Suppressor macrophage treated with lipopolysaccharide for 1 hour (primary cell): ENCODE measurements at places on chromosomes 16 and 17.

- no peak for DNase-seq
Observed at GRCh38 chr17:51251010-51251409, 8.8 kb downstream of the MBTD1 start.

DNA sequence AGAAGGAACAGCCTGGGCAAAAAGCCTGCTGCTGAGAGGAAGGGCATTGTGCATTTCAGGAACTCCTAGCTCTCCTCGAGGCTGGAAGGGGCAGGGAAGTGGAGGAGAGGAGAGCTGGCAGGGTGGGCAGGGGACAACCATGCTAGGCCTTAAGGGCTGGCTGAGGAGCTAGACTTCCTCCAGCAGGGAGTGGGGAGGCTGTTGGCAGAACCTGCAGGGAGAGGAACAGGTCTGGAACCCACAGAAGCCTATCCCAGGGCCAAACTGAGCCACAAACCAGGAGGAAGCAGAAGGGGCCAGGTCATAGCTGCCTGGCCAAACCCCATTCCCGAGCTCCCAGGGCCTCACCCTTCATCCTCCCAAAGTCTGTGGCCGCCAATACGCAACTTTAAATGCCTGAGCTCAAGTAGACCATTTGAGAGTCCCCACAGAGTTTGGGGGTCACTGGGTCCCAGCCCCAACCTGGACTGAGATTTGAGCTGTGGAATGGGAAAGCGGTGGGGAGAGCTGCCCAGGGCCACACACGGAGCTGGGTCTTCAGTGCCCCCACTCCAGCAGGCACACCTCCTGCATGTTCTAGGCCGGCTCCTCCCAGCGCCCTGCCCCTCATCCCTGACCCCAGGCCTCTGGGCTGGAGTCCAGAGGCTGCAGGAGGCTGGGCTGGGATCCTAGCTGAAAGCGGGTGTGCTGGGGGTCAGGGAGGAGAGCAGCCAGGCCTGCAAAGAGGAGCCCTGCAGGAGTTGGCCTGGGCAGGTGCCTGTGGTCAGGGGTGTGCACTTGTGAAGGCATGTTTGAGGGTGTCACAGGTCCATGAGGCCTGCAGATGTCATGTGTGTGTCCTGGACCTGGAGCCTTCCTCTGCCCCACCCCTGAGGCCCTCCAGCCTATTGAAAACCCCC is 4.5 kb downstream of the CDH5 start:
- DNase-seq: no peak

DNA sequence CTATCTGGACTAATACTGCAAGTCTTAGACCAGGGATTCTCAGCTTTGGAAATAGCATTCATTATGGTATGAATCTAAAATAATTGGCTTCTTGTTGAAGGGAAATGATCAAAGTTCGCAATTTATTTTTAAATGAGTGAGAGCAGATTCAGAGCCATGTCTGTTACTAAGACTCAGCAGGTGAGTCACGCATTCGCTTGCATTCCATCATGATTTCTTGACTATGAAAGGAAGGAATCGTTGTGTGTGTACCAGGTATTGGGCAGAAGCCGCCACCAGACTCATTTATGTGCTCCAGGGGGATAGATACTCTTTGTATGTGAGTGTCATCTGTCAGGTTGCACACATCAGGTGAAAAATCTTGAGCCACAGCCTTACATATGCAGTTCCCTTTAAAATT is 10.8 kb downstream of the GSG1L2 start:
- DNase-seq: no peak

GRCh38 chr16:1309888-1310831 is 724 bp downstream of the UBE2I start:
- peak; percentile 68 for DNase-seq

GRCh38 chr17:80367503-80367902 is 47.5 kb upstream of the ENDOV start:
- DNase-seq: no peak

GRCh38 chr16:15911198-15911597 is 22.8 kb upstream of the CEP20 start:
- no peak for DNase-seq

- DNase-seq: no peak
Observed at GRCh38 chr17:17106756-17107155, 64.5 kb downstream of the MPRIP start.

GRCh38 chr17:63716426-63716825 is 16.5 kb upstream of the LIMD2 start:
- DNase-seq: no peak

DNA sequence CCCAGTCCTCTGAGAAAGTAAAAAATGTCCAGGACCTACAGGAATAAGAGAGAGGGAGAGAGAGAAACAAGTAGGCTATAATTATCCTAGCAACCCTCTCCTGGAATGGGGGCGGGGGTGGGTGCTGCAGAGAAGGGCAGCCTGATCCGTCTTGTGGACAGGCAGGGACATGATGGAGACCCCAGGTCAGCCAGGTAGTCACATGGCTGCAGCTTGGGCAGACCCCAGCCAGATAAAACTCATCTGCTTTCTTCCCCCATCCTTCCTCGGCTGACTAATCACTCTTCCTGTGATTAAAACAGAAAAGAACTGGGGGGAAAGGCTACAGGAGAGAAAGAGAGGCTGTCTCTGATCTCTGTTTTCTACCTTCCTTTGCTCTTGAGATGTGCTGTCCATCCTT is 32.6 kb downstream of the COPZ2 start:
- DNase-seq: no peak

DNA sequence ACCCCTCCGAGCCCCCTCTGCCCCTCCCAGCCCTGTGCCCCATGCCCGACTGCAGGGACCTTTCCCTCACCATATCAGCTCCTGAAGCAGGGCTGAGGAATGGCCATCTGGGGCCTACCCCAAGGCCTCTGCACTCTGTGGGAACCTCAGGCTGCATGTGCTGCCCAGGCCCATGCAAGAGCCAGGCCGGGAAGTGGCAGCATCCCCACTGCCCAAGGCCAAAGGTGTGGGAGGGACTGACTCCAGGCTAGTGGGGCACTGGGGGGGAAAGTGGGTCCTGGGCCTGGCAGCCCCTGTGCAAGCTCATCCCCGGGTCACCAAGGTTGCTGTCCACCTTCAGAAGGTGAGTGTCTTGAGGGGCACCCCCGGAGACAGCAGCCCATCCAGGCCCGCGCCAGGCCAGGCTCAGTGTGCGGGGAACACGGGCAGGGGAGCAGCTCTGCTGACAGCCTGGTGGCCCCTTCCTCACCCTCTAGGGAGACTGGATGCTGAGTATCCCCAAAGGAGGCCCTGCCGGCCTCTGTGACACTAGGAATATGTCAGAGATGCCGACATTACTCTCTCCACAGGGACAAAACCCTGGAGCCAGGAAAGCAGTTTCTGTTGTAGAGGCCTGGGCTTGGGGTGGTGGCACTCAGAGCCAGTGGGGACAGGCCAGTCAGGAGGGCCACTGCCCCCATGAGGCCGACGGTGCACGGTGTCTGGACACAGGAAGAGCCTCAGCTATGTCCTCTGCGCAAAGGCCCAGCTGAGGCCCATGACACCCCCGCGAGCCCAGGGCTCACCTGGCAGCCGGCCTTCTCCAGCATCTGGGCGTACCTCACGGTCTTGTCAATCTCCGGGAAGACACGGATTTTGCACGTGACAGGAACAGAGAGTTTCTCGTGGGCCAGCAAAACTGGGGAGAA is 3.3 kb downstream of the DUS1L start:
- peak; percentile 25 for DNase-seq

DNA sequence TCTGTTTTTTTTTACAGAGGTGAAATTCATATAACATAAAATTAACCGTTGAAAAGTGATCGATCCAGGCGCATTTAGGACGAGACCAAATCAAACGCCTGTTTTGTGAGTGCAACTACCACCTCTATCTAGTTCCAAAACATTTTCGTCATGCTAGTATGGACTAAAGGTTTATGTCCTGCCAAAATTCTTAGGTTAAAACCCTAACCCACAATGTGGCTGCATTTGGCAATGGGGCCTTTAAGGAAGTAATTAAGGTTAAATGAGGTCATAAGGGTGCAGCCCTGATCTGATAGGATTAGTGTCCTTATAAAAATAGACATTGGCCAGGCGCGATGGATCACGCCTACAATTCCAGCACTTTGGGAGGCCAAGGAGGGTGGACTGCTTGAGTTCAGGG is 32.8 kb upstream of the RCVRN start:
- DNase-seq: no peak

- DNase-seq: no peak
Observed at GRCh38 chr17:77205396-77206125, 64.8 kb downstream of the SEC14L1 start.

- no peak for DNase-seq
Observed at GRCh38 chr16:76900285-76901263, 290.4 kb upstream of the MON1B start.

GRCh38 chr17:75091855-75092327 is 4.1 kb downstream of the SLC16A5 start:
- no peak for DNase-seq

DNA sequence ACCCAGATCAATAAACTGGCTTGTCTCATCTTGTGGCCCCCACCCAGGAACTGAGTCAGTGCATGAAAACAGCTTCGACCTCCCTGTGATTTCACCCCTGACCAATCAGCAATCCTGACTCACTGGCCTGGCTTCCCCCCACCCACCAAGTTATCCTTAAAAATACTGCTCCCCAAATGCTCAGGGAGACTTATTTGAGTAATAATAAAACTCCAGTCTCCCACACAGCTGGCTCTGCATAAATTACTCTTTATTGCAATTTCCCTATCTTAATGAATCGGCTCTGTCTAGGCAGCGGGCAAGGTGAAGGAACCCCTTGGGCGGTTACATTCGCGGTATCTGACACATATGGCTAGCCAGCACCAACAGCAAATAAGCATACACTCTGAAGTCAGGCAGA is 9.8 kb upstream of the RABEP1 start:
- DNase-seq: peak; percentile 74

GRCh38 chr16:50974438-50975036 is 176.5 kb downstream of the SALL1 start:
- no peak for DNase-seq
